ENCODE measurements at places on chromosomes 2 and 18. TPM values are rescaled to one million over a fixed set of nuclear protein-coding genes. Genes with fewer than 3 reads are reported as not detected.

- no peak overlapping the region for H3K4me3 ChIP-seq
- no peaks in the 10 kb centered on the region for H3K4me1 ChIP-seq
- no peak overlapping the region for H3K27ac ChIP-seq
- no peaks in the 10 kb centered on the region for H3K36me3 ChIP-seq
Measured at GRCh38 chr2:112725545-112726457, 5.0 kb downstream of the NT5DC4 start.

GRCh38 chr2:14492920-14493503 lies 139.5 kb upstream of the LRATD1 start:
- no peak overlapping the region for H3K4me3 ChIP-seq
- no peak overlapping the region for H3K27ac ChIP-seq
- no peaks in the 10 kb centered on the region for H3K36me3 ChIP-seq
- no peaks in the 10 kb centered on the region for H3K4me1 ChIP-seq

DNA sequence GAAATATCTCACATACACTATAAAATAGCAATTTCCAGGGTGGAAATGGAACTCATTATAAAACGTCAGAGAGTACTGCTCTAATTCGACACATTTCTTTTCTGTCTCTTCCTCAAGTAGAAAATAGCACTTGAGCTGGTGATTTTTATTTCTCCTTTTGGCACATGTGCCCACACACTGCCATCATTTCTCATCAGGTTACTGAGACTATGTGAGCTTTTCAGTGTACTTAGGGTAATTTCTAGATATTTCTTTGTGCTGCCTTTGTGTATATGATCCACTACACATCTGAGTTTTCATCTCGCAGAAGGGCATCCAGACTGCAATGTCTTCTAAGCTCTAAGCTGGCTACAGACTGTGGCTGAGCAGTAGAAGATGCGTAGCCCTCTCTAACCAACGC lies 62.1 kb upstream of the PGAP1 start:
- H3K4me3 ChIP-seq, result no peak overlapping the region
- no peaks in the 10 kb centered on the region for H3K27me3 ChIP-seq
- H3K27ac ChIP-seq, result no peak overlapping the region
- H3K36me3 ChIP-seq, result no peaks in the 10 kb centered on the region

DNA sequence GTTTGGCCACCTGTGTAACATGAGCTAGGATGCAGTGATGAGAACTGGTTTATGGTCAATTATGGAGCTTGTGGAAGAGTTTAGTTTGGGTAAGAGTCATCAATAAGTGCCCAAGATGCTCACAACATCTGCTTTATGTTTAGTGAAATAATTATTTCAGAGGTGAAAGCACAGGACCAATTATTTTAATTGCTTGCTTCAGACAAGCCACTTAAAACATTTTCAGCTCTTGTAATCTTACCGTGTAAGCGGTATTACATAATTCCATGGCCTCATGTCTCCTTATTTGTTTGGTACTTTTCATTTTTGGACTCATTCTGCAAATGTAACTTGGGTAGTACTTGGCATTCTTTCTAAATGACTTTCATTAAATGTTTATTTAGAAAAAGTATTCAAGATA lies 5.4 kb downstream of the B3GNT2 start:
- no peak overlapping the region for H3K4me3 ChIP-seq
- H3K27ac ChIP-seq, result no peak overlapping the region
- no peak for DNase-seq
- peaks cover 24% of the 10 kb centered on the region for H3K4me1 ChIP-seq
- no peaks in the 10 kb centered on the region for H3K36me3 ChIP-seq

NAT8 gene
- polyA plus RNA-seq, result not detected

DNA sequence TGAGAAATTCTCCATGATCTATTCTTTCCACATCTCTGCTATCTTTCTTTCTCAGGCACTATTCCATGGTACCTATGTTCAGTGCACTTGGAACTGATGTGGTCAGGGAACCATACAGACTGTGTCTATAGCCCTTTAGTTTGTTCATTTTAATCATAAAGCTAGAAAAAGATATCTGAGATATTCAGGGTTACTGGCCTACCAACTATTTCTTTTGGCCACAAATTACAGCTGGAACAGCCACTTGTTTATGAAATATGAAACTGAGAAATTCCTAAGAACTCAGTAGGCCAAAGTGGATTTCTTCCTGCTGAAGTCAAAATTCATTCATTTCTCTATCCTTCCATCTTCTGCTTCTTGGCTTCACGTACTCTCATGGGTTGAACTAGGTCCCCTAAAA lies 22.8 kb upstream of the LYPD1 start:
- no peaks in the 10 kb centered on the region for H3K4me1 ChIP-seq
- H3K27me3 ChIP-seq, result no peaks in the 10 kb centered on the region
- no peak for DNase-seq
- no peak overlapping the region for H3K27ac ChIP-seq

GRCh38 chr18:75183524-75183923 lies 25.4 kb downstream of the PTGR3 start:
- no peaks in the 10 kb centered on the region for H3K36me3 ChIP-seq
- no peak overlapping the region for H3K4me3 ChIP-seq
- H3K27ac ChIP-seq, result no peak overlapping the region
- DNase-seq, result no peak

Data from H1 (cell line).